ENCODE measurements at places on chromosomes 6 and 20.

GRCh38 chr20:5136096-5136495 is 9.3 kb downstream of the CDS2 start:
- DNase-seq = no peak

GRCh38 chr6:82410151-82410648 is 46.6 kb downstream of the TPBG start:
- DNase-seq = no peak

DNA sequence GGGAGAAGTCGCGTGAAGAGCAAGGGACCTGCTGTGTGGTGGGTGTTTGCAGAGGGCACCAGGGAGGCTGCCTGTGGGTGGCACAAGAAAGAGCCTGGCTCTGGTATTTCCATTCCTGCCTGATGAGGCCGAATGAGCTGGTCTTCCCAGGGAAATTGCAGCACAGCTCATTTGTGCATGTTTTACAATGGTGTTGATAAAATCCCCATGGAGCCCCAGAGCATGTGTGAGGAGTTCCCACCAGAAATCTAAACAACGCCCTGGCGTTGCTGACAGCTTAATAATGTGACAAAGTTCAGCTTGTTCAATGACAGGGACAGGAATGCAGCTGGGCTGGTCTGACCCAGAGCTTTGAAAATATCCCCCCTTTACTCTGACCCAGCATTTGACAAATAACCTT is 135.5 kb downstream of the CLIC5 start:
- no peak for DNase-seq

DNA sequence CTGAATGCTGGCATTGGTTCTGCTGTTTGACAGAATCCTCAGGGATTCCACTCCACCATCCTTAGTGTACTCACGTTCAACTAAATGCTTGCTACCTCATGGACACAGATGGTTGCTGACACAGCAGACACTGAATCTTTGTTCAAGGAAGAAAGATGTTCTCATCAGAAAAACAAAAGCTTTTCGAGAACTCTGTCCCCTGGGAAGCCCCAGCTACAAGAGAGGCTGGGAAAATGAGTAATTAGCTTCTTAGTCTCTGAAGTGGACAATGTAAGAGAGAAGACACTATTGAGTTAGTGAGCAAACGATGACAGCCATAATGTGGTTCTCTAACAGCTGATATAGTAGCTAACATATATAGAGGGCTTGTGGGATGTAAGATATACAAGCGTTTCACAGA is 30.9 kb upstream of the ENPP5 start:
- DNase-seq = no peak

- peak; percentile 59 for DNase-seq
These were observed 48.9 kb downstream of the CNBD2 start for GRCh38 chr20:36017048-36017951.

GRCh38 chr6:35907750-35908149 is 13.1 kb downstream of the SRPK1 start:
- no peak for DNase-seq

GRCh38 chr6:45462190-45463134 is 84.7 kb upstream of the SUPT3H start:
- DNase-seq = no peak

DNA sequence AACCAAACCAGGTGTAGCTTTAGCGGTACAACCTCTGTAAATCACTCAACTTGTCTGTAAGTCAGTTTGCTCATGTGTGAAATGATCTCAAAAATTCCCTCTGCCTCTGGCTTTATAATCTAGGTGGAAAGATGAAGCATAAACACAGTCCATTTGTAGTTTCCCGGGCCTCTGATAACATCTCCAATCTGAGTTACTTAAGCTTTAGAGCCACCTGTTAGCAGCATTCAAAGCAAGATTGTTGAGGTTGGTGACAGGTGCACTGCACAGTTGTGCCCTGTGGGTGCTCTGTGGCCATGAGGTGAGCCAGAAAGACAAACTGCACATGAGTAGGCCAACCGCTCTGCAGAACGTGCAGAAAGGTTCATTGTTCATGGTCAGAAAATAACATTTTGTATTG is 53.7 kb downstream of the MOCS1 start:
- no peak for DNase-seq

- DNase-seq = no peak
These were observed 38.9 kb downstream of the BICRAL start for GRCh38 chr6:42820512-42821340.

DNA sequence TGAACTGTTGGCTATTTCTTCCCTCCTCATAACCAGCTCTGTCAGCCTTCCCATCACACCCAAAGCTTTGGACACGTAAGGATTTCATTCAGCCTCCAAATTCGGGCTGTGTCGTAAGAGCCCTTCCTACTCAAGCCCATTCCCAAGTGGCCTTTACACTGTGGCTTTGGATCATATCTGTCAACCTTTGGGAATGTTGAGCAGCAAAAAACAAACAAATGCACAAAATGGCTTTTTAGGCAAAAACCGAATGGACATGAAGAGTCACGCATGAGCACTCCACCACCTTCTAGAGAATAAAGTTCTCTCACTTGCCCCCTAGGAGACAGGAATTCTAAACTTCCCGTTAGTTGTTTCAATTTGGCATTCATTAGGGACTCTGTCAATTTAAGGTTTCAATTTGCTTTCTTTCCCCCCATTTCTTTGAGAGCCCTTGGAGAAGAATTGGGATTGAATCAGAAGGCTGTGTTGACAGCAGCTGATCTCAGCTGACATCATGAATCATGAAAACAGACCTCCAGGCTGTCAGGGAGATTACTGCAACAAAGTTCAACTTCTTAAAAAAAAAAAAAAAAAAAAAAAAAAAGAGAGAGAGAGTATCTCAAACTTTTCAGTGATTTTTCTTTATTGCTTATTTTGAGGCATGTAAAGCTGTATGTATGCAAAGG is 110.3 kb downstream of the BCAS1 start:
- DNase-seq = no peak

DNA sequence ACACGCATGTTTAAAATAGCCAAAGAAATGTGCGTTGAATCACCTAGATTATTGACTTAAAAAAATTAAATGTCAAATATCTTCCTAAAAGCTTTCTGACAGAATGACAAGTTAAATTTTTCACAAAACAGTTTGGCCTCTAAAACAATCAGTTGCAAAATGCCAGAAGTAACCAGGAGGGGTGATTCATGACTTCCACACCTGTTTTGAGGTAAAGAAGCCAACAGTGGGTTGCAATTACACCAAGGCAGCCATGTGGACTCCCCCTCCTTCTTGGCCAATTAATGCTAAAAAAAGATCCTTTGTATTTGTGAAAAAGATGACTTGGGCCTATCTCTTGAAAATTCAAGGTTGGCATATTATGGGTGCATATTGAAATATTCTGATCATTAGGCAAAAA is 424.8 kb downstream of the CBLN4 start:
- DNase-seq = no peak

DNA sequence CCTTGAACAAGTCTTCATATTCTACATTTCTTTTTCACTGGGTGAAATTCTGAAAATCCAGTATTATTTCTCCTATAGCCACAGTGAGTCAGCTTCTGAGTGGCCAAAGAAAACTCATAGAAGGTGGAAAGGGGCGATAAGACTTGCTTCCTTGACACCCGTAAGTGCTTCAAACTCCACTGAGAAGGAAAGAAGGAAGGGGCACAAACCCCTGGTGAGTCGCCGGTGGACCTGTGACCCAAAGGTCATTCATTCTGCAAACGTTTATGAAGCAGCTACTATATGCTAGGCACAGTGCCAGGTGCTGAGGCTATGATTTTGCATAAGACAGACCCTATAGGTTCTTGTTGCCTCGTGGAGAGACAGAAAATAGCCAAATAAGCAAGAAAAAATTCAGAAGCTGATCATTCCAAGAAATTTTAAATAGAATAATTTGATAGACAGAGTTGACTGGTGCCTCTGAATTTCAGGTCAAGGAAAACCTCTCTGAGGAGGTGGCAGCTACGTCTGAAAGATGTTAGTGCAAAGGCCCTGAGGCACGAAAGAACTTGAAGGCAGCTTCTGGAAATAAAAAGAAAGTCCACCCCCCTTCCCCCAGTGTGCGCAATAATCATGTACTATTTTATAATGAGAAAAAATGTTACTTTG is 118.2 kb downstream of the CD24 start:
- no peak for DNase-seq

DNA sequence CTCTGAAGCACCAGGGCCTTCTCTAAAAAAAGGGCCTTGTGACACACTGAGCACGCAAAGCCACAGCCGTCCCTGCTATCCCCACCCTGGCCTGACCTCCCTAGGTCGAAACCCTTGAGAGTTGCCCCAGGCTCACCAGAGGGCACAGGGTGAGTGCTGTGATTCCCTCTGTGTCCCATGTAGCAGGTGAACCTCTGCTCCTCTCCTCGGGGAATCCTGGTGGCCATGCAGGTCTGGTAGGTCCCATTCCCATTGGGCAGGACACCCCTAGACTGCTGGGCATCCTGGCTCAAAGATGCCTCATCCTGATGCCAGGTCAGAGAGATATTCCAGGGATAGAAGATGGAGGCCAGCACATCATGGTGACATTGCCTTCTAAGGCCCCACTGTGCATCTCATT is 20.9 kb downstream of the HLA-F start:
- DNase-seq = no peak

DNA sequence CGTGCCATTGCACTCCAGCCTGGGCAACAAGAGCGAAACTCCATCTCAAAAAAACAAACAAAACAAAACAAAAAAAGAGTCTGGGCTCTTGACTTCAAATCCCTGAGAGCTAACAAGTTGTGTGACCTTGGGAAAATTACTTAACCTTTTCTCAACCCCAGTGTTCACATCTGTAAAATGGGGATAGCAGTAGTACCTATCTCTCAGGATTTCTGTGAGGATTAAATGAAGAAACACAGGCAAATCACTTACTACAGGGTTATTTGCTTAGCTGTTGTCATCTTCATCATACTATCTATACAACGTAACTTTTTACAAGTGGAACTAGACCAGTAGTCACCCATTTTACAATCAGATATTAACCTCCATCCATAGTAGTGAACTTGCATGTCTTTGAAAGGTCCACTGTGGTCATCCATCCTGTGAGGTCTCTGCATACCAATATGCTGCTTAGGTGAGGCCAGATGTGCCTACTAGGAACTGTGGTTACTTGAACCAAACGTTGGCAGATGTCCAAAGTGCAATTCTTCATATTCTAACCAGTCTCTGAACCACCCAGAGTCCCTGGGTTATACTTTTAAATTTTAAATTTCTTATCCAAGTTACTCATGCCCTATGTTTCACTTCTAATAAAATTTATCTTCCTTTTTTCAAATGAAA is 128.9 kb upstream of the BEND3 start:
- no peak for DNase-seq

DNA sequence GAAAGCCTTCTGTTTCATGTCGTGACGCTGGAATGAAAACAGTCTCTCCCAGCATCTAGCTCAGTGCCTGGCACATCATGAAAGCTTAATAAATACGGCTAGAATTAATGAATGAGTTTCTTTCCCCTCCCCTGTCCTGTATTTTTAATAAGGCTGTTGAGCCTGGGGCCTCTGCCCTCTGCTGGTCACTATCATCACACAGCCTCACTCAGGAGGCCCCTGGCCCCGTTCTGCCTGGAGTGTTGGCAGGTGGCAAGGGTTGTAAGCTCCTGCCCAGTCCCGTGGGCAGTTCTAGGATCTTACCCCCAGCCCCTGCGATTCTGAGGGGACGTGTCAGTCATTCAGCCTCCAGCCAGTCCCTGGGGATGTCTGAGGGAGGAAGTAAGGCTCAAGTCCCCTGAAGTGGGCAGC is 41.4 kb downstream of the PHACTR3 start:
- DNase-seq = no peak

GRCh38 chr20:16206817-16207216 is 366.4 kb downstream of the KIF16B start:
- no peak for DNase-seq

GRCh38 chr6:133244519-133244918 is 3.4 kb downstream of the EYA4 start:
- no peak for DNase-seq

DNA sequence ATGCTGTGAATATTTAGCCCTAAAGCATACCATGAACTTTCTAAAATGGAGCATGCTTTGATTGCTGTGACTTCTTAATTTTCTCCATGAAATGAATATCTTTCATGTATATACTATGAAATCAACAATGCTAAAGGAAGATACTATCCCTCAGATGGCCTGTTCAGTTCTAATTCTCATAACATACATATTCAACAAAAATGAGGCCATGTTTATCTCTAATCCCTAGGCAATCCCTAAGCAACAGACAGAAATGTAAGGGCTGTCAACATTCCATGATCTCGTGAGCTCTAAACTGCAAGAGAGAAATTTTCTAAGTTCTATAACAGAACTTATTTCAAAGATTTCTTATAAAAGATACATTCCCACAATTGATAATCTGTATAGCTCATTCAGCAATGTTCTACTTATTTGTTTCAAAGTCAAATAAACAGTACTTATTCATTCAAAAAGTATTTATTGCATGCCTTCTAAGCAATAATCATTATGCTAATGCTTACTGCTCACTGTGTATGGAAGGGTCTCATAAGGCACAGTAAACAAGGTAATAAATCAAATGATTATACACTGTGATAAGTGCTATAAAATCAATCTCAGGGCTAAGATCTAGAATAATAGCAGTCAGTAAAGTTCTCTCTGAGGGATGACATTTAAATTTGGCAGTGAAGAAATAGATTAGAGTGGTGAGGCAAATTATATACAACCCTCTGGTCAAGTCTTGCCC is 492.9 kb downstream of the PHF3 start:
- no peak for DNase-seq

- DNase-seq = no peak
These were observed 41.6 kb downstream of the UNC5CL start for GRCh38 chr6:40997234-40997957.

DNA sequence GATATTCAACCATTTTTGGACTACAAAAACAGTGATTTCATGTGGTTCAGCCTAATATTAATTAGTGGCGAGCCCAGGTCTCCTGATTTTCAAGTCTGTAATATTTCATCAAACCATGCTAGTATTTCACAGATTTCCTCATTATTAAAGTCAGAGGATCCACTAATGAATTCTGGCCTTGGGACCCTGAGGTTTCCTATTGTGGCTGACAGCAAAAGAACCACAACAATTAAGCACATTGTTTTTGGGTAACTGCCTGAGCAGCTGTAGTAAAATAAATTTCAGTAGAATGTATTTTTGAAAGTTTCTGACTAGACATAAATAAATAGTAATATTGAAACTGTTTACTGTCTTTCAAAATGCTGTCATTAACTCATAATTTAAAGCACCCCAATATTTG is 630.7 kb upstream of the MMS22L start:
- DNase-seq = no peak

DNA sequence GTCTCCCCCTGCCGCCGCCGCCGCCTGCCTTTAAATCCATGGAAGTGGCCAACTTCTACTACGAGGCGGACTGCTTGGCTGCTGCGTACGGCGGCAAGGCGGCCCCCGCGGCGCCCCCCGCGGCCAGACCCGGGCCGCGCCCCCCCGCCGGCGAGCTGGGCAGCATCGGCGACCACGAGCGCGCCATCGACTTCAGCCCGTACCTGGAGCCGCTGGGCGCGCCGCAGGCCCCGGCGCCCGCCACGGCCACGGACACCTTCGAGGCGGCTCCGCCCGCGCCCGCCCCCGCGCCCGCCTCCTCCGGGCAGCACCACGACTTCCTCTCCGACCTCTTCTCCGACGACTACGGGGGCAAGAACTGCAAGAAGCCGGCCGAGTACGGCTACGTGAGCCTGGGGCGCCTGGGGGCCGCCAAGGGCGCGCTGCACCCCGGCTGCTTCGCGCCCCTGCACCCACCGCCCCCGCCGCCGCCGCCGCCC is 474 bp downstream of the CEBPB start:
- DNase-seq = peak; percentile 82
